ENCODE measurements at places on chromosomes 6 and 20. TPM values are rescaled to one million over a fixed set of nuclear protein-coding genes. Genes with fewer than 3 reads are reported as not detected.

DNA sequence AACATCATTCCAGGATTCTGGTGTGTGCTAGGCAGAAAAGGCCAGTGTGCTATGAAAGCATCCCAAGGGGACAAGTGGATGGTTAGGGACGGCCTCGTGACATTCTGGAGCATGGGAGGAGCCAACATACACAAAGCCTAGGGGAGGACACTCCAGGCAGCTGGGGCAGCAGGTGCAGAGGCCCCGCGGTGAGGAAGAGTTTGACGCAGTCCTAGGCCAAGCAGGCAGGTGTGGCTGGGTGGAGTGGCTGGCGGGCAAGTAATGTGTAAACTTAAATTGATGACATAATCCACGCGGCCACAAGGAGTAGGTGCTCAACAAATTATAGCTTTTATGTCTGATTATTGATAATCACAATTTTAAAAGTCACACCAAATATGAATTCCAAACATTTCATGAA is 93.6 kb downstream of the TMEM242 start:
- DNase-seq = no peak
- peaks cover 21% of the 10 kb centered on the region for H3K27me3 ChIP-seq

DNA sequence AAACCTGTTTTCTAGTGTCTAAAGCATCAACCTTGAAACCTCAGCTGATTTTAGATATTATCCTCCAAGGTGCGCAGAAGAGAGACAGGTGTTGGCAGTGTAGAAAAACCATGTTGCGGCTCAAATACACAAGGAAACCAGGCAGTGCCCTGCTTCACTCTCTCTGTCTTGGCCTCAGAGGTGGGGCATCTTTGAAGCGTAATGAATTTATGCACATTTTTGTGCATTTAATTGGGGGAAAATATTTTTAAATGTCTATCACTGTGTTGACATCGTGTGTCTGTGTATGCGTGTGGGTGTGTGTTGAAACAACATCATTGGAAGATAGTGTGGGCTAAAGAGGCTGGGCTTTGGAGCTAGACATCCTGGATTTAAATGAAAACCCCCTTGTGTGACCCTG is 334.0 kb upstream of the CHD6 start:
- H3K27me3 ChIP-seq = peaks cover 8% of the 10 kb centered on the region
- no peak for DNase-seq
- no peak overlapping the region for H3K4me3 ChIP-seq
- no peaks in the 10 kb centered on the region for H3K36me3 ChIP-seq
- no peaks in the 10 kb centered on the region for H3K4me1 ChIP-seq

DNA sequence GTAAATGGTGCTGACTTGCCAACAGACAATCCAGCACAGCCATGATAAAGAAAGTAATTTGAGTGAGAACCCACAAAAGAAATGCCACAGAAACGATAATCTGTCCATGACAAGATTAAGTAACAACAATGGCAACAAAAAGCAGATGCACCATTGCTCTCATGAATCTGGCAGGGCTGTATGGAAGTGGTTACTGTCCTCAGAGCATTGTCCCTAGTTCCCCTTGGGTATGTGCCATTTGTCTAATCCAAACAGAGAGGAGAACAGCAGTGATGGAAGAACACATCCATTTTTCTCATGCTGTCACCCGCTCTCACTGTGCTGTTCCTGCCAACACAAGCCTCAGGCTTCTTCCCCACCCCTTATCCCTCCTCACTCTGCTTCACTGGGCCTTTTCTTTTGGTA is 65.8 kb downstream of the REV3L start:
- H3K4me3 ChIP-seq = no peak overlapping the region
- no peaks in the 10 kb centered on the region for H3K27me3 ChIP-seq
- H3K27ac ChIP-seq = no peak overlapping the region
- peaks cover 7% of the 10 kb centered on the region for H3K4me1 ChIP-seq
- no peaks in the 10 kb centered on the region for H3K36me3 ChIP-seq
- DNase-seq = no peak

GRCh38 chr20:44646641-44647274 is 4.7 kb downstream of the ADA start:
- peak overlapping the region; percentile 40 for H3K27ac ChIP-seq
- no peaks in the 10 kb centered on the region for H3K27me3 ChIP-seq
- no peaks in the 10 kb centered on the region for H3K36me3 ChIP-seq
- H3K4me1 ChIP-seq = peaks cover 88% of the 10 kb centered on the region
- H3K4me3 ChIP-seq = peak overlapping the region; percentile 39

- no peak for DNase-seq
- no peaks in the 10 kb centered on the region for H3K36me3 ChIP-seq
- H3K27ac ChIP-seq = no peak overlapping the region
- no peaks in the 10 kb centered on the region for H3K27me3 ChIP-seq
- H3K4me3 ChIP-seq = no peak overlapping the region
- H3K4me1 ChIP-seq = no peaks in the 10 kb centered on the region
Measured at GRCh38 chr6:92767101-92767500, 652.3 kb downstream of the EPHA7 start.

DNA sequence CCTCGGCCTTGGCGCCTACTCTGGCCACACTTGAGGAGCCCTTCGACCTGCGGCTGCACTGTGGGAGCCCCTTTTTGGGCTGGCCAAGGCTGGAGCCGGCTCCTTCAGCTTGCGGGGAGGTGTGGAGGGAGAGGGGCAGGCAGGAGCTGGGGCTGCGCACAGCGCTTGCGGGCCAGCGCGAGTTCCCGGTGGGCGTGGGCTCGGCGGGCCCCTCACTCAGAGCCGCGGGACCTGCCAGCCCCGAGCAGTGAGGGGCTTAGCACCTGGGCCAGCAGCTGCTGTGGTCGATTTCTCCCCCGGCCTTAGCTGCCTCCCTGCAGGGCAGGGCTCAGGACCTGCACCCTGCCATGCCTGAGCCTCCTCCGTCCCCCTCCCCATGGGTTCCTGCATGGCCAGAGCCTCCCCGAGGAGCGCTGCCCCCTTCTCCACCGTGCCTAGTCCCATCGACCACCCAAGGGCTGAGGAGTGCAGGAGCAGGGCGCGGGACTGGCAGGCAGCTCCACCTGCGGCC is 136.8 kb downstream of the EPHA7 start:
- H3K4me1 ChIP-seq = no peaks in the 10 kb centered on the region
- no peak for DNase-seq
- H3K27ac ChIP-seq = no peak overlapping the region
- H3K27me3 ChIP-seq = no peaks in the 10 kb centered on the region
- H3K36me3 ChIP-seq = no peaks in the 10 kb centered on the region

DNA sequence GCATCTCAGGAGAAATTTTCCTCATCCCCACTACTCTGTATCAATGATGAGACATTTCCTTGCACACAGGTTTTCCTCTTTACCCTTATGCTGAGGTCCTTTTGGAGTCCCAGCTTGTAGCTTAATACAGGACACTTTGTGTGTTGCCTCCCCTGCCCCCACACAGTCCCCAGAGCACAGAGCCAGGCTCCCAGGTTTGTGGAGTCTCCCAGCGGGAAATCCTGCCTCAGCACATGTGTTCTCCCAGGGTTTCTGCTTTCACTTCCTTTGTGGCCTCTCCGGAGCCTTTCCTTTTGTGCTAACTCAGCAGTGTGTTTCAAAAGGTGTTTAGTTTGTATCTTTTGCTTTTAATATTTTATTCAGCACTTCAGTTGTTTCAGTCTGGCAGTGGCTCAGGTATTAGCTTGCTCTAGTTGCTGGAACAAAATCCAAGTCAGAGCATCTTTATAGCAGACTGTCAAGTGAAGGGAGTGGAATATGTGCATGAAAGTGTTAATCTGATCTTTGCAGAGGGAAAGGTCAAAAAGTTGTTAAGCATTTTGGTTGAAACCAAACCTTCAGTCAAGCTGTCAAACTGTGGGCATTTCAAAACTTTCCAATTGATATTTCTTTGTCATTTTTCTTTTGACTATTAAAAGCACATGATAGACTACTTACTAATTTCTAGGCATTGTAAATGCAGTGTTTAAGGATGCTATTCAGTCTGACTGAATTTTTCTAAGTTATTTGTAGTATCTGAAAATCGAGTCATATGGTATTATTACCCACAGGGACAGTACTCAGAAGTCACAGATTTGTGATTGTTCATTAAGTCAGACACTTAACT is 8.6 kb downstream of the SNX9 start:
- peak overlapping the region; percentile 86 for H3K4me3 ChIP-seq
- H3K27ac ChIP-seq = peak overlapping the region; percentile 77
- no peaks in the 10 kb centered on the region for H3K27me3 ChIP-seq
- H3K36me3 ChIP-seq = peaks cover 44% of the 10 kb centered on the region
- no peak for DNase-seq
- peaks cover 89% of the 10 kb centered on the region for H3K4me1 ChIP-seq

- no peaks in the 10 kb centered on the region for H3K4me1 ChIP-seq
- H3K27ac ChIP-seq = no peak overlapping the region
- H3K36me3 ChIP-seq = no peaks in the 10 kb centered on the region
- no peak overlapping the region for H3K4me3 ChIP-seq
Measured at GRCh38 chr6:134466771-134467525, 149.0 kb upstream of the SGK1 start.

GRCh38 chr20:49657118-49657901 is 56.4 kb downstream of the B4GALT5 start:
- peaks cover 6% of the 10 kb centered on the region for H3K4me1 ChIP-seq
- peak overlapping the region; percentile 74 for H3K27ac ChIP-seq
- H3K36me3 ChIP-seq = peaks cover 8% of the 10 kb centered on the region
- no peak overlapping the region for H3K4me3 ChIP-seq
- no peak for DNase-seq

DNA sequence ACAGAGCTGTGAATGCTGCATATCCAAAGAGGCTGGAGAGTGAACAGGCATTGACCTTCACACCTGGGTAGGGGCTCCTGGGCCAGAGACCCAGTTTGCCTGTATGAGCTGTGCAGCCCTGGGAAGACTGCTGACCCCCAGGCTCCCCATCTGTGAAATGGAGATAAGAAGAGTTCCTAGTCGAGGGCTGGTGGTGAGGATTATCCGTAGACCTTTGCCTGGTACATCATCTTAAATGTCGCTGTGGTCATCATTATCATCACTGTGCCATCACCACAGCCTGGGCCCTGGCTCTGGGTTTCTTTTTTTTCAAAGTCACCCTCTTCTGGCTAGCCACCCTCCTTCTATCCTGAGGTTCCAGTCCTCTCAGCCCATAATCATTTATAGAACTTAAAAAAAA is 12.0 kb downstream of the AGPAT4 start:
- no peaks in the 10 kb centered on the region for H3K27me3 ChIP-seq
- H3K4me3 ChIP-seq = no peak overlapping the region
- no peaks in the 10 kb centered on the region for H3K36me3 ChIP-seq
- no peak for DNase-seq
- no peak overlapping the region for H3K27ac ChIP-seq

GRCh38 chr6:37495244-37495934 is 4.3 kb downstream of the CCDC167 start:
- H3K27ac ChIP-seq = peak overlapping the region; percentile 89
- peak overlapping the region; percentile 84 for H3K4me3 ChIP-seq
- DNase-seq = peak; percentile 49
- peaks cover 96% of the 10 kb centered on the region for H3K4me1 ChIP-seq

The TMC2 gene
- not detected for total RNA-seq

The PLEKHG1 gene
- total RNA-seq = 27.1 TPM

The SUN5 gene
- total RNA-seq = not detected

The FOXF2 gene
- total RNA-seq = not detected

All from activated T-cell treated with anti-CD3 and anti-CD28 coated beads, Interleukin-2, amount 50 U/mL, for 72 hours (primary cell).